Esophagus muscularis mucosa (tissue), 4 donors: ENCODE measurements at places on chromosomes 16 and 17. TPM values are rescaled to one million over a fixed set of nuclear protein-coding genes. Genes with fewer than 3 reads are reported as not detected.

C16orf90 gene
- total RNA-seq, result not detected

DPEP2 gene
- 5.4 TPM for total RNA-seq

- DNase-seq, result no peak
- H3K4me3 ChIP-seq, result no peak overlapping the region
- no peaks in the 10 kb centered on the region for H3K27me3 ChIP-seq
These were observed 10.3 kb downstream of the ANKRD13B start for GRCh38 chr17:29603109-29603674.

COQ7 gene
- total RNA-seq, result 31.2 TPM

GRCh38 chr16:79150151-79150550 is 450.4 kb downstream of the MAF start:
- no peak overlapping the region for H3K27ac ChIP-seq
- H3K27me3 ChIP-seq, result no peaks in the 10 kb centered on the region
- no peaks in the 10 kb centered on the region for H3K36me3 ChIP-seq
- no peak for DNase-seq
- H3K4me3 ChIP-seq, result no peak overlapping the region

ZNF500 gene
- total RNA-seq, result 18.5 TPM

GRCh38 chr16:4803401-4803844 is 990 bp upstream of the ROGDI start:
- no peaks in the 10 kb centered on the region for H3K27me3 ChIP-seq
- H3K27ac ChIP-seq, result peak overlapping the region; percentile 87
- H3K36me3 ChIP-seq, result peaks cover 59% of the 10 kb centered on the region
- DNase-seq, result no peak

DNA sequence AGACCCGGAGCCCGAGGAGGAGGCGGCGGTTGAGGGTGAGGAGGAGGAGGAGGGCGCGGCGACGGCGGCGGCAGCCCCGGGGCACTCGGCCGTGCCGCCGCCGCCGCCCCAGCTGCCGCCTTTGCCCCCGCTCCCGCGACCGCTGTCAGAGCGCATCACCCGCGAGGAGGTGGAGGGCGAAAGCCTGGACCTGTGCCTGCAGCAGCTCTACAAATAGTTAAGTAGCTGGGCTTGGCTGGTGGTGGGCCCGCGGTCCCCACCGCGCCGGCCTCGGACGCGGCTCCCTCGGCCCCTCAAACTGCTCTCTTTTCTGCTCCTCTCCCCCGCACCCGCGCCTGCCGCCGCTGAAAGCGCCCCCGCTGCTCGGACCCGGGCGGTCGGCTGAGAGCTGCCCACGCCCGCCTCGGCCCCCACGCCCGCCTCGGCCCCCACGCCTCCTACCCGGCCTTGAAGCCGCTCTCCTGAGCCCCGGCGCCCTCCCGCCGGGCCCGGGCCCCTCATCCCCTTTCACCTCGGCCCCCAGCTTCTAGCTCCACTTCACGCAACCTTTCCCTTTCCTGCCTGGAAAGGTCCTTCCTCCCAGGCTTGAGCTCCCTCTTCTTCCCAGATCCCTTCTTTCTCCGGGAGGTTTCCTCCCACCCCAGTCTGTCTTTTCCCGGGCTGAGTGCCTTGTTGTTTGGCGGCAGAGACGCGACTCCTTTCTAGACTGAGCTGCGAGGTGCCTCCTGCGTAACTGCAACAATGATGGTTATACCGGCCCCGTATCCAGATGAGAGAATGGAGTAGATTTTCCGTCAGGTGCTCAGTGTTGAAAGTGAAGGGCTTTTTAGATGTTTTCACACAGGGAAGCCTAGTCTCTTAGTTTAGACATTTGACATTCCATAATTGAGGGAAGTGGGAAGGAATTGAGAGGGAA is 850 bp downstream of the PPM1E start:
- no peaks in the 10 kb centered on the region for H3K36me3 ChIP-seq
- H3K4me1 ChIP-seq, result peaks cover 19% of the 10 kb centered on the region
- DNase-seq, result no peak
- peaks cover 27% of the 10 kb centered on the region for H3K27me3 ChIP-seq

- H3K27me3 ChIP-seq, result peaks cover 10% of the 10 kb centered on the region
- H3K4me3 ChIP-seq, result no peak overlapping the region
- no peak for DNase-seq
- H3K27ac ChIP-seq, result no peak overlapping the region
- peaks cover 13% of the 10 kb centered on the region for H3K4me1 ChIP-seq
- no peaks in the 10 kb centered on the region for H3K36me3 ChIP-seq
These were observed 211.2 kb downstream of the RBFOX3 start for GRCh38 chr17:79399610-79400144.

DNA sequence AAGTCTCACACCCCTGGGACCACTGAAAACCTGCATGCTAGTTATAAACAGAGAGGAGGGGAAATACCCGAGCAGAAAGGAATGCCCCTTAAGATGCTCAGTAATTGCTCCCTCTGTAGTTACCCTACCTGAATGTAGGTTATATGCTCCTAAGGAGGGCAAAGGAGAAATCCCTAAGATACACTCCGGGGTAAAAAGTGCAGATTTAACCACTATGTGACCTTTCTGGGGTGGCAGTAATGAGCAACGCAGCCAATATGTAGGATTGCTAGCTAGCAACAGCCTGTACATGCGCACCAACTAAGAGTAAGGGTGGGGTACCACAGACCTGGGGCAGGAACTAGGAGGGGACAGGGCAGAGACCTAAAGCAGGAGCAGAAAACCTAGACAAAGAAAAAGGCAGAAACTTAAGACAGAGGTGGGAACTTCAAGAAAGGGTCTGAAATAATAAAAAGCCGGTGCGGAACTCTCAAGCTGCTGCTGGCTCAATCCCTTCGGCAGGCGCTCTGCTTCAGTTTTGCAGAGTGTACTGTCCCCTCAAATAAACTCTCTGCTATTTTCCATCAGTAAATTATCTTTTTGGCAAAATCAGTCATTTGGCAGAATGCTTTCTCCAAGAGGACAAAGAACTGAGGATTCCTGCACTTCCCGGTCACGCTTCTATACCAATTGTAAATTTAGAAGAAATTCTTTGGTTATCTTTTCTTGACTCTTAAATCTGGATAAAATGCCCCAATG is 823.8 kb downstream of the CDH11 start:
- no peaks in the 10 kb centered on the region for H3K27me3 ChIP-seq
- no peaks in the 10 kb centered on the region for H3K36me3 ChIP-seq
- no peaks in the 10 kb centered on the region for H3K4me1 ChIP-seq
- H3K4me3 ChIP-seq, result no peak overlapping the region
- no peak for DNase-seq

- no peak for DNase-seq
- no peak overlapping the region for H3K4me3 ChIP-seq
- H3K27ac ChIP-seq, result no peak overlapping the region
- H3K4me1 ChIP-seq, result no peaks in the 10 kb centered on the region
These were observed 68.5 kb downstream of the NF1 start for GRCh38 chr17:31163091-31163781.

DNA sequence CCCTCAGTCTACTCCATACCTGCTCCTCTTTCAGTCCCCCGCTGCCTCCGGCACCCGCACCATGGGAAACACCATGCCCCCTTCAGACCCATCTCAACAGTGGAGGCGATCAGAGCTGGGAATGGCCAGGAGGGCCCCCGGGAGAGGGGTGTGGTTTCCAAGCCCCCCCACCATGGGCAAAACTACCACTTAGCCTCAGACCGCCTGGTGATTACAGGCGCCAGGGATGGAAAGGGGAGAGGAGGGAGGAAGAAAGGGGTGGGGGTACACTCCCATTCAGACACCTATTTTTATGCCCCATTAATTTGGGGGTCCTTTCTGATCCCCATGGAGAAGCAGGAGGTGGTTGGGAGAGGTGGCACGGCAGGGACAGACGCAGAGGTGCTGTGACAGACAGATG is at the start of gene C17orf114:
Gene C17orf114 (minus strand): TSS at position 101 of the 400 bp plus-strand sequence.
- H3K4me1 ChIP-seq, result peaks cover 11% of the 10 kb centered on the region
- no peak within 1 kb of the TSS for H3K4me3 ChIP-seq
- no peaks in the 10 kb centered on the region for H3K27me3 ChIP-seq
- peaks cover 22% of the 10 kb centered on the region for H3K36me3 ChIP-seq
- DNase-seq, result no peak

DNA sequence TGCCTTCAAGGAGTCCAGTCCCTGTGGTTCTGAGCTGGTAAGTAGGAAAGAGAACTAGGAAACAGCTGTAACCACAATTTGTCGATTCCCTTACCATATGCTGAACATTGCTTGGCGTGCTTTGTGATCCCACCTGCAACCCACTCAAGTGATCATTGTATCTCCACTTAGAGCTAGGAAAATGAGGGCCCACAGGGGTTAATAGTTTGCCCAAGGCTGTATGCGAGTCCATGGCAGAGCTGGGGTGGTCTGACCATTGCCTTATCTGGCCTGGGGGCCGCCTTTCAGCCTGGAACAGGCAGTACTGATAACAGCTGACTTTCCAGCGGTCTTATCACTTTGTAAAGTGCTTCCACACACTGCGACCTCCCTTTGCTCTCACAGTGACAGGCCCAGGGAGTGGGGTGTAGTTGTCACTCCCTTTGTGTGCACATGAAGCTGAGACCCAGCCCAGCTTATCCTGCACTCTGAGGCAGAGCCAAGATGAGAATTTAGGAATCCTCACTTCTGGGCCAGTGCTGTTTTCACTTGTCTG is 9.8 kb downstream of the MYL4 start:
- DNase-seq, result no peak
- no peak overlapping the region for H3K27ac ChIP-seq
- no peaks in the 10 kb centered on the region for H3K36me3 ChIP-seq
- H3K4me1 ChIP-seq, result no peaks in the 10 kb centered on the region
- no peak overlapping the region for H3K4me3 ChIP-seq

DNA sequence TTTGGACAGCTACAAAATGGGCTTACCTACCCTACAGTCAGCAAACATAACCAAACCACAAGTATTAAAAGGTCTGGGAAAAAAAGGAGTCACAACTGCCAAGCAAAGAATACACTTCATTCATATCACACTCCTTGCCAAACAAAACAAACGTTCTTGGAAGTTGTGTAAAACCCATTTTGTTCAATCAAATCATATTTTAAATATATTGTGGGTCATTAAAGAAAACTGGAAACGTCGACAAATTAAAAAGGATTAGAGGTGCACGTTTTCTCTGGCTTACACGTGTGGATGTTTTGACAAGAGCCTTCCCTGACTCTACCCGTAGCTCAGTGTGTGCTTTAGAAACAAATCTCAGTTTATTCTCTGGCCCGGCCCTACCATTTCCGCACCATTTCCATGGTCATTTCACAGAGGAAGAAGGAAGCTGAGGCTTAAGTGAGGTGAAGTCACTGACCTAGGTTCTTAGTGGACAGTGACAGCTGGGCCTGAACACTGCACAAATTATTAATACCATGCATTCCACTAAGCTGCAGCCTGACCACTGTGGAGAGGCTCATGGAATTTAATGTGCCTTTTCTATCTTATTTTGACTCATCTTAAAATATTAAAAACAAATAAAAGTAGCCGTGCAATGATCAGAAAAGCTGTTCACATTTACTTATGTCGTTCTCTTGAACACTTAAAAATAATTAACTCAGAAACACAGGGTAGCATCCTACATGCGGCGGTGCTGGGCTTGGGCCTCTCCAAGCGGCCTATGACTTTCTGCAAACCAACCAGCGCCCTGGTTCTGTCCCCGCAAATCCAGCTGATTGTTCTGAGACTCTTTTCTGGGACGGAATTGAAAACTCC is 968 bp downstream of the CEP112 start:
- peak overlapping the region; percentile 77 for H3K27ac ChIP-seq
- peaks cover 16% of the 10 kb centered on the region for H3K4me1 ChIP-seq
- peaks cover 6% of the 10 kb centered on the region for H3K27me3 ChIP-seq
- H3K36me3 ChIP-seq, result no peaks in the 10 kb centered on the region
- H3K4me3 ChIP-seq, result peak overlapping the region; percentile 74

TLCD3B gene
- 0.23 TPM for total RNA-seq

- H3K27ac ChIP-seq, result no peak overlapping the region
These were observed 20.9 kb downstream of the TMEM11 start for GRCh38 chr17:21193031-21193430.

DNA sequence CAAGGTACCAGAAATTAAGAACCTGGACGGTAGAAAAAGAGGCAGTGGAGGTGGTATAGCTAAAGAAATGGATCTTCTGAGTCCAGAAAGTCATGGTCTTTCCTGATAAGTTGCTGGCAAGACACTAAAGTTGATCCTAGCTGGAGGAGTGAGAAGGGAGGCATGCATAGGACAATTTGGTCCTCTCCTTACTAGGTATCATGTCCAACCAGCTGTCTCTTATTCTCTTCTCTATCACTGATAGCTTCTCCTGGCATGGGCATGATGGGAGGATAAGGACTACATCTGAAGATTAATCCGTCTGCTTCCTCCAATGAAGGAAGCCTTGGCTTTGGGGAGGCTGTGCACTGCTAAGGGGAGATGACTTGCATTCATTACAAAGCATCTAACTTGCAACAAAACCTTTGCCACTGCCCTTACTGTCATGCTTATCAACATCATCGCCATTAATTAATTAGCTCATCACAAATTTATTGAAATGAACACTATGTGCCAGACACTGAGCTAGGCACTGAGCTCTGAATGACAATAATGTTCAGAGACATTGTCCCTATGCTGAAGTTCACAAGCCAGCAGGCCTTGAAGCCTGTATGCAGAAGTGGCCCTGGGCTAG is 3.1 kb upstream of the FAM117A start:
- no peaks in the 10 kb centered on the region for H3K27me3 ChIP-seq
- H3K4me3 ChIP-seq, result no peak overlapping the region
- no peak overlapping the region for H3K27ac ChIP-seq
- no peak for DNase-seq

AIPL1 gene
- total RNA-seq, result not detected

DNA sequence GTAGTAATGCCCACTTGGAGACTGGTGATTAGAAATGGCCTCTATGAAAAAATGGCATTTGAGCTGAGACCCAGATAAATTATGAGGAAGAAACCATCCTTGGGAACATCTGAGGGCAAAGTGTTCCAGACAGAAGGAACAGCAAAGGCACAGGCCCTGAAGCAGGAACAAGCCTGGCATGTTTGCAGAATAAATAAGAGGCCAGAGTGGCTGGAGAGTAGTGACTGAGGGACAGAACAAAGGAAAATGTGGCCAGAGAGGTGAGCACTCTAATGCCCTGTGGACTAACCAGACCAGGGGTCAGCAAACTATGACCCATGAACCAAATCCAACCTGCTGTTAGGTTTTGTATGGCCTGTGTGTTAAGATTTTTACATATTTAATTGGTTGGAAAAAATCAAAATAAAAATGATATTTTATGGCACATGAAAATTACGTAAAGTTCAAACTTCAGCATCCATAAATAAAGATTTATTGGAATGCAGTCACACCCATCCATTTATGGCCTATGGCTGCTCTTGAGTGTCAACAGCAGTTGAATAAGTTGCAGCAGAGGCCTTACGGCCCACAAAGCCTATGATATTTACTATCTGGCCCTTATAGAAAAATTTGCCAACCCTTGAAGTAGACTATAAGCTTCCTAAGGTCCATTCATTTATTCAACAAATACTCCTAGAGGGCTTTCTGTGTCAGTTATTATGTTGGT is 210.0 kb upstream of the TOX3 start:
- DNase-seq, result no peak
- no peaks in the 10 kb centered on the region for H3K36me3 ChIP-seq
- H3K4me1 ChIP-seq, result no peaks in the 10 kb centered on the region
- no peak overlapping the region for H3K27ac ChIP-seq

ADCY7 gene
- total RNA-seq, result 12.3 TPM

OR1D5 gene
- not detected for total RNA-seq

DNA sequence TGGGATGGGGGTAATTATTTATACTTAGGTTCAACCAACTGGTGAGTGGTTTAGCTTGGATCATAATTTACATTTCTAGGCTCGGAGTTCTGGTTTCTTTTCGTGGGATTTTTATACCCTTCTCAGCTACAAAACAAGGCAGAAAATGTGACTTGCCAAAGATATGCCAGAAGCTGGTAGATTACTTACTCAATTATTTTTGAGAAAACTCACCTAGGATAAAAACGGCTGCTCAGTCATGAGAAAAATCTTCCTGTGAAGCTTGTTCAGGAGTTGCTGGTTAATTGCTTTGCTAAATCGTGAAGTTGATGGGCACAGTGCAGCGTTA is 1.1 kb downstream of the NDEL1 start:
- peaks cover 15% of the 10 kb centered on the region for H3K36me3 ChIP-seq
- H3K4me3 ChIP-seq, result peak overlapping the region; percentile 97
- no peaks in the 10 kb centered on the region for H3K27me3 ChIP-seq
- peaks cover 48% of the 10 kb centered on the region for H3K4me1 ChIP-seq
- peak overlapping the region; percentile 100 for H3K27ac ChIP-seq
